ENCODE measurements at places on chromosomes 7 and 10. TPM values are rescaled to one million over a fixed set of nuclear protein-coding genes. Genes with fewer than 3 reads are reported as not detected.

DNA sequence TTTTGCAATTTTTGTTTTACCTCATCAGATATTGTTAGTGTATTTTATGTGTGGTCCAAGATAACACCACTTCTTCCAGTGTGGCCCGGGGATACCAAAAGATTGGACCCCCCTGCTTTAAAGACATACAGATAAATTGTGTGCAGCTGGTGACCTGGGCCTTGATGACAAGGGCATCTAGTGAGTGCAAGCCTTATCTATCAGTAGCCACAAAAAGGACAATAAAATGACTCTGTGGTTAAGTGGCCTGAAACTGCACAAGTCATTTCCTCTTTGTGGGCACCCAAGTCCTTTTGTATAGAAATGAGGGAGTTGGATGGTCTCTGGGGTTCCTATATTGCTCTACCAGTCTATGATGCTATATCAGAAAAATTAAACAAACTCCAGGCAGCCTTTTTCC is 98.1 kb downstream of the PARD3 start:
- no peak for DNase-seq

- DNase-seq: no peak
Observed at GRCh38 chr10:75932921-75933320, 501.5 kb downstream of the LRMDA start.

The SRRM3 gene
- total RNA-seq: 22.4 TPM

The NPY4R gene
- total RNA-seq: not detected

The NUDT1 gene
- total RNA-seq: 51.7 TPM

DNA sequence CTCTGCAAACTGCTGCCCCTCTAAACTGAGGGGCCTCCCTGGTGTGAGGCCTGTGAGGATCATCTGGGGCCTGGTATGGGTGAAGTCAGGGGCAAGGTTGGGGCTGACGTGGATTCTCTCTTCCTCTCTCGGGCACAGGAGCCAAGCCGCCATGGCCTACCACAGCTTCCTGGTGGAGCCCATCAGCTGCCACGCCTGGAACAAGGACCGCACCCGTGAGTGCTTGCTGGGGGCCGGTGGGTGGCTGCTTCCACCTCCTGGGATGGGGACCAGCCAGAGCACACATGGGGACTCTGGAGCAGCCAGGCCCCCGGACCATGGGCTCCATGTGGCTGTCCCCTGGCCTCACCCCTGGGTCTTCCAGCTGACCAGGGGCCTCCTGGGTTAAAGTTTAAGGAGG is 11.0 kb downstream of the ARPC1B start:
- DNase-seq: no peak

The CHST12 gene
- 1.5 TPM for total RNA-seq

The TMEM140 gene
- total RNA-seq: 1.3 TPM

The MMP21 gene
- total RNA-seq: not detected

DNA sequence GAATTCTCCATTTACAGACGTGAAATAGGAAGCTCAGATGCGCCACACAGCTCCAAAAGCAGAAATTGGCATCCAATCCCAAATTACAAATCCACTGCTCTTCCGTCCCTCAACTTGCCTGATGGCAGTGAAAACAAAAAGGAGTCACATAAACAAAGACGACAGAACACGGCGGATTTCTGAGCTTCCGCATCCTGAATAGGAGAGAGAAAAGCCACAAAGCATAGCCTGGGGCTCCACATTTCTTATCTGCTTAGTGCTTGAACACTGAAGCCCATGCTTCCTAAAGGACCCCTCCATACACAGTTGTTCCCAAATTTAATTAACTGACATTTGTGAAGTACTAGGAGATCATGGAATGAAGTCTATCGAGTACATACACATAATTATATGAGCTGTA is 32.6 kb downstream of the BEND7 start:
- no peak for DNase-seq

DNA sequence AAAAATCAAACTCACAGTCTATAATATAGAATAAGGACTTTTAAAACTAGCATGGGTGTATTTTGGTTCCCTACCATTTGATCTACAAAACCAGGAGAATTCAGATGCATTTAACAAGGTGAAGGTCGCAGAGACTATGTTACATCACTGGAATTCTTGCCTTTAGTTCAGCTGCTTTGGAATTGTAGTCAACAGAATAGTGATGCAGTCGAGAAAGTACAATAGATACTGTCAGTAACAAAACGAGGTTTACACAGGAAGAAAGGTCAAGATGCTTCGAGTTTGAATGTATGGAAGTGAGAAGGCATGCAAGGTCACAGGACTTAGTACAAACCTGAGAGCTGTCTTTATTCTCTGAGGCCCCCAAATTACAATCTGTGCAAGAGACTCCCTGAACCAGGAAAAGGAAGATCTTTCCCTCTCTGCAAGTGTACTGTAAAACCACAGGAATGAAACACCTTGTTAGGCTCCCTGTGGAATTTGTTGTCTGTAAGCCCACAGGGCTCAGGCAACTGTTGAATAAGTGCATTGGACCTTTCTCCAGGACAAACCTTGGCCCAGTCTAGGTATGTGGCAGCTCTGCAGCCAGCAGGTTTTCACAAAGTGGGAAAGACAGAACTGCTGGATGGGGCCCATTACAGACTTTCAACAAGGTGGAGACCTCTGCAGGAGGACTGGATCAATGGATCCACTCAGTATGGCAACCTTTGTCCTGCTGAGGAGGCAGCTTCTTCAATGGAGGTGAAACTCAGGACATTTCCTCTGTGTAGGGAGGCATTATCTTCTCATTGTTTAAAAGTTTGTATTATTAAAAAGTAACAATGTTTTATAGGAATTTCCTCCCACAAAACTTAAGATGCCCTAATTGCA is 101.1 kb upstream of the GSDME start:
- DNase-seq: no peak

The ITPRID1 gene
- not detected for total RNA-seq

The ANKRD22 gene
- 32.2 TPM for total RNA-seq

The SRGN gene
- total RNA-seq: 3.5 TPM

DNA sequence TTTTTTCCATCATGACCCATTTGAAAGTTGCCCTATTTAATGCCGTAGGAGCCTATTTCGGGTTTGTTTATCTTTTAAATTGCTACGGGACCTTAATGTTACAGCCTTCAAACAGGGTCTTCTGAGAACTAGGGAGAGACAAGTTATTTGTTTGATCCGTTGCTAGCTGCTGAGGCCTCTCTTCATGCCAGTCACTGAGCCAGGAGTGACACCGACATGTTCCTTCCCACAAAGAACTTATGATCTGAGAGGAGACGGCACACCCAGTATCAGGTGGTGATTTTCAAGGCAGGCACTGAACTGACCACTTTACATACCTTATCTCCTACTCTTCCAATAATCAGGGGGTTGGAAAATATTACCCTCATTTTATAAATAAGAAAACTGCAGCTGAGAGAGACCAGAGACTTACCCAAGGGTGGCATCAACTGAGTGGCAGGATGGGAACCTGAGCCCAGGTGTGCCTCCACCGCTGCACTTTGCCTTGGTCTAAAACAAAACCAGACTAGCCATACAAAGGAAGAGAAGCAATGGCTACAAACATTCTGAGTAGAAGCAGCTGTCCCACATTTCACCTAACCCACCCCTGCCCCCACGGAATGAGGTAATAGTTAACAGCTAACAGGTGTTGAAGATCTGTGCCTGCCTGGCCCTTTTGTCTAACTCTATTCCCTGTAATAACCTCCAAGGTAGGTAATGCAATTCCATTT is 40.5 kb downstream of the PPP1R3C start:
- no peak for DNase-seq

- no peak for DNase-seq
Observed at GRCh38 chr10:109919220-109919619, 4.1 kb downstream of the XPNPEP1 start.

- DNase-seq: no peak
Observed at GRCh38 chr7:71255537-71256178, 123.7 kb downstream of the GALNT17 start.

Measured in esophagus squamous epithelium (tissue), 5 donors.